NCI-H1092 treated with DMSO at 0.1 percent for 48 hours (cell line): ENCODE measurements at places on chromosomes 4 and X.

GRCh38 chr4:75287738-75288517 is 226.3 kb downstream of the RCHY1 start:
- DNase-seq = no peak

- no peak for DNase-seq
Measured at GRCh38 chr4:88158038-88158488, 376 bp downstream of the ABCG2 start.

GRCh38 chrX:97030463-97030862 is 146.8 kb downstream of the RPA4 start:
- no peak for DNase-seq

DNA sequence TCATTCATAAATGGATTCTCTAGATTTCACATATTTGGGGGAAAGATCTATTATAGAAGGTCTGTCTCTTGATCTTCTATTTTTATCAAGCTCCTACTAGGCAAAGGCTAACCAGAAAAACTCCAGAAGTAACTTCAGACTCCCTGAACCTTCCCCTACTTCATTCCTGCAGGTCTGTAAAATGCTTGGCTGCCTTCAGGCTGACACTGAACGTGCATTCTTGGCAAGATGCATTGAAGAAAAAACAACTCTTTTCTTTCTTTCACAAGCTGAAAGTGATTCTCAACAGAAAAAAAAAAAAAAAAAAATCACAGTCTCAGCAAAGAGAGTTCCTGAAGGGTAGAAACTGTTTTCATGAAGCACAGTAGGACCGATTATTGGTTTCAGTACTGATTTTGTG is 12.7 kb downstream of the OPHN1 start:
- DNase-seq = no peak

DNA sequence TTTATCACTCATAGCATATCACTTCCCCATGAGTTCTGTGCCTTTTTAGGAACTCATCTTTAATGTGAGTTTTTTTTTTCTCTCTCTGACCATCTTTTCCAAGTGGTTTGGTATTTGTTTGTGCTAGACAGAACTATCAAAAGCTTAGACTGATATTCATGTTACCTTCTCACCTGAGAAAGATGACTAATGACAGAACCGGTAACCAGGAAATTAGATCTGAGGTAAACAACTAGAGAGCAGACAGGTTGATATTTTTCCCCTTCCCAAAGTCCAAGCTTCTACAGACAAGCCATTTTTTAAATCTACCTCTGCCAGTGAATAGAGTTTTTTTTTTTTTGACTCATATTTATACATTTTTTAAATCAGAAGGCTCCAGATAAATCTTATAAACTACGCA is 17.0 kb upstream of the SRD5A3 start:
- DNase-seq = no peak

DNA sequence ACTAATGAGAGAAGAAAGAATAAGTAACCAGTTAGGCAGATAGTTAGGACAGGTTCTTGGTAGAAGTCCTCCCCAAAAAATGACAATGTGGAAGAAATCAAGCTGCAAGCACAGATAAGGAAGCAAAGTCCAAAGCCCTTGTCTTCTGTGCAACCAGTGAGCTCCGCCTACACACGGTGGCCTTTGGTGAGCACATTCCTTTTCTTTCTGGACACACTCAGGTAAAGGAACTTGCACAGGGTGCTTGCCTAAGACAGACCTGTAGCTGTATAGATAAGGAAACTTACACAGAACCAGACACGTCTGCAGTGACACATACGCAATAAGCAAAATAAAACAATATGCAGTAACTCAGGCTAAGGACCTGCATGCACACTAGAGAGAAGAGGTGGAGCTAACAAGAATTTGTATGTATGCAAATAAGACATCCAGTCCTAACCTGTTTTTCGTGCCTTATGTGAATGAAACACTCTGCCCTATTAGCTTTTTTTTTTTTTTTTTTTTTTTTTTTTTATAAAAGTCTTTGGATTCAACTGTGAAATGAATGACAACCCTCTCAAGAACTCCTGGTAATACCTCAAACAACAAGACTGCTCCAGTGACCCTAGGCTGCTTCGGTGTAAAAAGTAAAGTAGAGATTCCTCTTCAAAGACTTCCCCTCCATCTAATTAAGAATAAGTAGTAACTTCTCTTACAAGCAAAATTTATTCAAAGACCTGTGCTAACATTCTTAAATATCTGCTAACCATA is 48.8 kb downstream of the UGT2B10 start:
- DNase-seq = no peak

GRCh38 chr4:43846111-43846587 is 602.5 kb downstream of the KCTD8 start:
- no peak for DNase-seq

DNA sequence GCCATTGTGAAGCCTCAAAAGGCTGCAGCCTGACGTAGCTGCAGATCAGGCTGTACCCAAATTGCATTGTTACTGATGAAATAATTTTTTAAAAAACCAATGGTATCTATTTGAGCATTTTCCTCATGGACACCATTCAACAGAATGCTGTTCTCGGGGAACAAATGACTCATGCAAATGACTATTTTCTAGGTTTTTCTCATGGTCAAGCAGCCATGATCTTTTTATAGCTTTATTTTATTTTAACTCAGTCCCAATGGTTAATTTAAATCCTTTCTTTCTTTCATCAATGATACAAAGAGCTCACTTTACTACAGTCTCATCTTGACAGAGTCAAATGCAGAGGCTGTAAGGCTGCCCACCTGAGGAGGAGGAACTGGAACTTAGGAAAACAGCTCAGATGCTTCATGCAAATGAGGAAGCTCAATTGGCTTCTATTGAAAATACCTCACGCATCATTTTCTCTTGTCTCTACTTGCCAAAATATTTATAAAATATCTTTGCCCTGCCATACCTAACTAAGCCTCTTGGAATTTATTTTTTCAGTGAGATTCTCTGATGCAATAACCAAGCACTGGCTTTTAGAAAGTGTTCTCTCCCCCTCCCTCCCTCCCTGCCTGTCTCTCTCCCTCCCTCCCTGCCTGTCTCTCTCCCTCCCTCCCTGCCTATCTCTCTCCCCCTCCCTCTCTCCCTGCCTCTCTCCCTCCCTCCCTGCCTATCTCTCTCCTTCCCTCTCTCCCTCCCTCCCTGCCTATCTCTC is 81.0 kb downstream of the SORBS2 start:
- DNase-seq = no peak

DNA sequence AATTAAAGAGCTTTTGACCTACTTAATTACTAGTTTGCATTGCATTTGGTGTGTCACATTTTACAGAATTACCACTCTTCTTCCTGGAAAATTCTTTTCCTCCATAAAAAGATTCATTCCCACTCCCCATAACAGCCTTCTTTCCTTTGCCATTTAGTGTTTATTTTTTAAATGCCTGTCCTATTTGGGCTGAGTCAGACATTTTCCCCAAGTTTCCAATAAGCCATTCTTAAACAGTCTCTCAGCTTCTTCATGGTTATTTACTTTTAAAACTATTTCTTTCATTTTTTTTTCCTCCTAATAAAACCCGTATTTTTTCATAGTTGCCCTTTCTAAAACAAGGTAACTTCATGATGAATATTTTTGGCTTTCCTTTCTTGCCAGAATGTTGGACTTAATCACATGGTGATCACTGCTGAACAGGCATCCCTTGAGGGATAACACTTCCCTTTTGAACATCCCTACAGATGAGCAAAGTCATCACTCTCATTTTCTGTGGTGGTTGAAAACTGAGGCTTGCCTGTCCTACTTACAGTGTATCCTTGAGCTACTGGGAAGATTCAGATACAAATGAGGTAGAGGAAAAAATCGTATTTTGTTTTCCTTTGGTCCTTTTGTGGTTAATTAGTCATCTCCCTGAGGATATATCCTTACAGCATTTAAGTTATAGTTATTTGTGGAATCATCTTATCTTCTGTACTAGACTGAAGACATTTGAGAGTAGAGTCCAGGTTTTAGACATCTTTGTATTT is 520.5 kb upstream of the NR3C2 start:
- DNase-seq = no peak

- no peak for DNase-seq
Measured at GRCh38 chrX:66167431-66167830, 3.4 kb downstream of the HEPH start.

GRCh38 chr4:185346975-185347601 is 48.6 kb downstream of the LRP2BP start:
- no peak for DNase-seq

DNA sequence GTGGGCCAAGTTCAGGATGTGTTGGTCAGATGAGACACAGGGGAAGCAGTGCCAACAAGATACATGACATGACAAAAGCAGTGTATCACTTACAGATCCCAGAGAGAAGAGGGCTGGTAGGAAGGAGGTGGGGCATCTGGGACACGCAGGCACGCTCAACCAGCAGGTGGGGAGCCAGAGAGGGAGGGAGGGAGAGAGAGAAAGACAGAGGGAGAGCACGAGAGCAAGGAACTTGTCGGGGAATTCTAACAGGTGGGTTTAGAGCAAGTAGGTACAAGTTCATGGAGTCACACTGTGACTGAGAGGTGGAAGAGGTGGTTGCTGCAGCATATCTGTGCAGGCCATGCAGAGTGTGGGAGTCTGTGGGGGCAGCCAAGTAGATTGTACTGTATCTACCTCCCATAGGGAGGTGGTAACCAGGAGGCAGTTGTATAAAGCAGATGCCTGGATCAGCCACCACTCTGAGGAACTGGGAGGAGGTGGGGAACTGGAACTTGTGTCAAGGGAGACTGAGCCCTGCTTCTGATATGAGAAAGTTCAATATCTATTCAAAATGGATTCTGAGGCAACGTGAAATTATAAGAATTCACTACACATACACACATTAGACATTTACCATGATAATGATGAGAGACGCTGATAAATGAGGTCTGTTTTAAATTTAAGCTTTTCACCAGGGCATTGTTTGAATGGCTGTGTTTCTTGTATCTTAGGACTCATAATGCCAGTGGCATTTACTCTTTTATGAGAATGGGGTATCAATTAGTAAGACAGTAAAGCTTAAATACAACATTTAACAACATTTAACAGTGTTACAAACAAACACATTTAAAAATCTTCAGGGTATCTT is 43.7 kb downstream of the BBS12 start:
- DNase-seq = no peak

- DNase-seq = no peak
Measured at GRCh38 chr4:169027663-169028062, 17.6 kb upstream of the CBR4 start.

- peak; percentile 65 for DNase-seq
Measured at GRCh38 chr4:139554893-139555704, 920 bp downstream of the SETD7 start.

GRCh38 chr4:94284889-94285288 is 57.7 kb downstream of the HPGDS start:
- DNase-seq = no peak

DNA sequence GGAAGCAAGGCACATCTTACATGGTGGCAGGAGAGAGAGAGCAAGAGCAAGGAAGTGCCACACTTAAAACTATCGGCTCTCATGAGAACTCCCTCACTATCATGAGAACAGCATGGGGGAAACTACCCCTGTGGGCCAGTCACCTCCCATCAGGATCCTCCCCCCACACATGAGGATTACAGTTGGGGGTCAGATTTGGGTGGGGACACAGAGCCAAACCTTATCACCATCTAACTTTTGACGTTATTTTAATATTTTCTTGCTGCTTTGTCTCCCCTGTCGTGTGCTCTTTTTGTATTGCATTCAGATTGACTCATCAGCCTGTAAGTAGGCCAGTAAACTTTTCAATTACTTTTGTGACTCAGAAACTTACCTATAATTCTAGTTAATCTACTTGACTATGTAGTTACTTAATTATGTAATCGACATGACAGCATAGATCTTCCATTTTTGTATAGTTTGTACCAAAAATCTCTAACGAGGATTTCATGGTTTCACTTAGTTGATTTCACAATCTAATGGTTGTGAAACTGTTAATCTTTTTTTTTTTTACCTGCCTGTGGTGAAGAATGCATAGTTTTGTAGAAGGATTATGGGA is 18.3 kb downstream of the STIM2 start:
- DNase-seq = no peak

DNA sequence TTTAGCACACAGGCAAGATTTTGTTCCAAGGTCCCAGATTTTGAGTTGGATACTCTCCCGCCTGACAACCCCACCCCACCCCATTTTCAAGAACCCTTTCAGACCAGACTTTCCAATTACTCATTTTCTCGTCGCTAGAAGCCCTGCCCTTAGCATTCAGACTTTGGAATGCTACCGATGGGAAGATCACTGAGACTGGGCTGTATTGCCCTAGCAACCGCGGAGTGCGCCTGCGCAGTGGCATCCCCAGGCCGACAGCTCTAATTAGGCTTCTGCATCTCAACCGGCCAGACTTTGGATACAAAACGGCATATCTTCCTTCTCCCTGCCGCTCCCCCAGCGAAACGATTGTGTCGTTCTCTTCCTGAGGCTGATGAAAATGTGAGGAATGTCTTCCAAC is 3.4 kb downstream of the MAGEE2 start:
- DNase-seq = no peak

- DNase-seq = no peak
Measured at GRCh38 chr4:6425336-6425735, 47.1 kb downstream of the PPP2R2C start.

DNA sequence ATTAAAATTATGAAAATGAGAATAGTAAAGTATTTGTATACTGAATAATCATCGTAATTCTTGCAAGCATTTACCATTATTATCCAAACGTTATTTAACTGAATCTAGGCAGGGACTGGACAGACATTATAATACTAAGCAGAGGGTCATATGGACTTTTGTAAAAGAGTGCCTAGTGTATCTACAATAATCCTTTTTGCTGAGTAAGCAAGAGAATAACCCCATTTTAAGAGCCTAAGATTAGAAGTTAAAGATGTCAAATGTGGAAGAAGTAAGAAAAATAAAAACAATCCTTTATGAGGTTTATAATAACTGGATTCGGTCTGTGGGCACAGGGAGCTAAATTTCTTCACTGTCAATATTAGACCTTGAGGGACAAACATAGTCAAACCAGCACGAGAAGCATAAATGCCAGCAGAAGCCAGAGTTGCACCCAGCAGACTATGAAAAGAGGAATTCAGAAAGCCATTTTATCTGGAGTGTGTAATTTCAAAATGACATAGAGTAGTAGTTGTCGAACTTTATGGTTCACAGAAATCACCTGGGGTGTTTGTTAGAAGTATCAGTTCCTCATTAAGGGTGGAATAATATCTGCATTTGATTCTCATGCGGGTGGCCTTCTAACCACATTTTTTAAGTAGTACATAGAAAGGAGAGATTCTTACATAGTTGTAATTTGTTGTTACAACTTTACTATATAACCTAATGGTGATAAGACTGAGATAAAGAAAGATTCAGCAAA is 39.7 kb upstream of the DCLK2 start:
- no peak for DNase-seq

- DNase-seq = peak; percentile 14
Measured at GRCh38 chr4:130210864-130211263, 1114.9 kb downstream of the C4orf33 start.

DNA sequence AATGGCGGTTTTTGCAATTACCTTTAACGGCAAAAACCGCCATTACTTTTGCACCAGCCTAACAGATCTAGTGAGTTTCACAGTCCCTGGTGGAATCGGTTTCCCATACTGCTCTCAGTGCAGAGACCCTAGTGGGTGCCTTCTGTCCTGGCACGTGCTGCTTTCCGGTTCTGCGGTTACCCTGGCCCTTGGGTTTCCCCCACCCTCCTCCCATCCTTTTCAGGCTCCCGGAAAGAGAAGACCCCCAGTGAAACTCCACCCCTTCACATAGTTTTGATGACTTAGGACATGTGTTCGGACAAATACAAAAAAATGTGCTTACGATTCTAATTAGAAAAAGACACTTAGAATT is 36.9 kb downstream of the NLGN3 start:
- no peak for DNase-seq

- DNase-seq = no peak
Measured at GRCh38 chrX:41599507-41599906, 89.3 kb upstream of the GPR34 start.
